ENCODE measurements at places on chromosomes 6 and 20. TPM values are rescaled to one million over a fixed set of nuclear protein-coding genes. Genes with fewer than 3 reads are reported as not detected.

STMN3 gene
- 18.5 TPM for total RNA-seq

NKX2-2 gene
- 3.7 TPM for total RNA-seq

PI3 gene
- total RNA-seq: not detected

LY6G5C gene
- total RNA-seq: 1.8 TPM

ADGRB3 gene
- total RNA-seq: under 0.01 TPM

GRCh38 chr20:50546729-50547314, 36.6 kb downstream of the PTPN1 start:
- no peak for DNase-seq

GRCh38 chr6:38749473-38749872, 34.4 kb downstream of the DNAH8 start:
- no peak for DNase-seq

GRCh38 chr20:39619271-39619785, 657.2 kb downstream of the DHX35 start:
- DNase-seq: no peak

DNA sequence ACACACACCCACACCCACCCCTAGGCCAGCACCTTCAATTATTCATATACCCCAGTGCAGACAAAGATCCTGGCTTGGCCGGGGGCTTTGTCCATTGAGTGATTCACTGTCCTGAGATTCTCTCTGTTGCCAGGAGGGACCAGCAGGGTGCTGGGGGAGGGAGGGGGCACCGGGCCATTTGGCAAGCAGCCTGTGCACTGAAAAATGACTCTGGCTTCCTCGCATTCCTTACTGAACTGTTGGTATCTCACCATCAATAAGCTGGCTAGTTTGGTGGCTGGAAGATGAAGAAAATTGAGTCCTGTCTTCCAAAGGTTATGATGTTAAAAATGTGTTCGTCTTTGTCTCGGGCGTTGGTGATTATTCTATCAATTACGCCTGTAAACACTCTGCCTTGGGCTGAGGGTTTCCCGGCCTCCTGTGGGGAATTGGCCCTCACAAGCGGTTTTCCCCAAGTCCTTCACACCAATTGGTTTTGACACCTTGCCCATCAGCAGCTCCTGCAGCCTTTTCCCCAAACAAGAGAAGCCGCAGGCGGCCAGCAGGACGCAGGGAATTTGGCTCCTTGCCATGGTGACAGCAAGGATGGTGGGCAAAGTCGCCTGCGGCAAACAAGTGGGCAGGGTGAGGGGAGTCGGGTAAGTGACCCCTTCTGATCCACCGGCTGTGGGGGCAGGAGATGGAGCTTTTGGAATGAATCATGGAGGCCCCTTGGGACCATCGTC, 4.9 kb downstream of the VSTM2L start:
- DNase-seq: peak; percentile 91

DNA sequence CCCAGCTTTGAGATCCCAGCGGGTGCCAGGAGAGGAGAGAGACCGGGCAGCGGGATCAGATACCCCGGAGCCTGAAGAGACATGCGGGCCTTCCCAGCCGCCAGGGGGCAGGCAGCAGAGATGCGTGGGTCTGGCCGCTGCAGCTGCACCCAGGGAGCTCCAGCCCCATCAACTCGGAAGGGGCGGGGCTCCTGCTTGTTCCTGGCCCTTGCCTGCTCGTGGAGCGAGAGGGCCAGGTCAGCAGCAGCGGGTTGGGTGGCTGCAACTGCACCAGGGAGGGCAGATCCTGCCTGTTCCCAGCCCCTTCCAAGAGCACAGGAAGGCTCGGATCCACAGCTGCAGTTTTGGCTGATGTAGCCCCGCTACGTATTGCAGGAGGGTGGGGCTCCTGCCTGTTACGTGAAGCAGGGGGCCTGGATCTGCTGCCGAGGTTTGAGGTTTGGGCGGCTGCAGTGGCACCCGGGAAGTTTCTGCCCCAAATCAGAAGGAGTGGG, 532.8 kb downstream of the RFPL4B start:
- no peak for DNase-seq

- DNase-seq: peak; percentile 8
Observed at GRCh38 chr6:93684339-93684738, 265.0 kb upstream of the EPHA7 start.

DNA sequence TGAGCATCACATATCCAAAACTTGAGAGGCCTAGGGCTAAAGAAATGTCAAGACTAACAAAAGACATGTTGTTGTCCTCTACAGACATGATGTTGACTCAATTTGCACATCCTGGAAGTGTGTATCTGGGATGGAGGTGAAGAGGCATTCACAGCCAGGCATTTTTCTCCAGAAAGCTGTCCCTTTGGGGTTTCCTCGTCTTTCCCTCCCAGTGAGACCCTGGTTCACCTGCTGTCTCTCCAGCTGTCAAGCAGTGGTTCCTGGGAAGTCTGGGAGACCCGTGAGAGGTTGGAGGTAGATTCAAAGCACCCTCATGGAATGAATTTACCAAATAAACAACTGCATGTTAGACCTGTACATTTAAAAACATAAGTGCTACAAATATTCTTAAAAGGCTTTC, 32.1 kb downstream of the BACH2 start:
- DNase-seq: no peak

DNA sequence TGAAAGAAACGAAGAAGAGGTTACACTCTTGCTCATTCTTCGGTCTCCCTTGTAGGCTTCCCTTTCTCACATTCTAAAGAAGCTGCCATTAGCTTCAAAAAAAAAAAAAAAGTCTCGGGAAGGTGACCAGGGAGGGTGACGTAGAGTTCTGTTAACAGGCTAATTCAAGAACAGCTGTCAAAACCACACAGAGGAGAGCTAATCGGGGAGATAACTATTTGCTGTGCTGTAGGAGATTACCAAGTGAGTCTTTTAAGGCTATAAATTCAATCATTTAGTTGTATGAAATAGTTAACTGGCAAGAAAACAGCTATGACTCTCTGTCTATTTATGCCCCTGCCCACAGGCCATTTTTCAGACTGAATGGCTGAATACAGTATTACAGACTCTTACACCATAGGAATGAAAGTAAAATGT, 256.8 kb downstream of the SYNE1 start:
- peak; percentile 52 for DNase-seq

- DNase-seq: no peak
Observed at GRCh38 chr6:168789699-168790098, 348.7 kb downstream of the SMOC2 start.

DNA sequence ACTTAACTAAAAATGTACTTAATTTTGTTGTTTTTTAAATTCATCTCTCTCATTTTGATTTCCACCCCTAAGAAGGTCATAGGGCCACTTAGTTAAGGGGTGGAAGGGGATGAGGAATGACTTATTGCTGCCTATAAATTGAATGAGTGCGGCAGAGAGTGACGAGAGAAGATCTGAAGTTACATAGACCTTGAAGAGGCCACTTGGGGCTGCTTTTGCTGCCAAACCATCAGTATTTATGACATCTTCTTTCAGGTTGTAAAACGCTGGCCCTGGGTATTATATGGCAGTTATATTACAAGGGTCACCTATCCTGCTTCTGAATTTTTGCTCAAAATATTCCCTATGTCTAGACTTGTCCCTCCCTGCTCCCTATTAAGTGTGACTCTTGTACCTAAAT, 119.6 kb upstream of the RIMS1 start:
- DNase-seq: no peak

DNA sequence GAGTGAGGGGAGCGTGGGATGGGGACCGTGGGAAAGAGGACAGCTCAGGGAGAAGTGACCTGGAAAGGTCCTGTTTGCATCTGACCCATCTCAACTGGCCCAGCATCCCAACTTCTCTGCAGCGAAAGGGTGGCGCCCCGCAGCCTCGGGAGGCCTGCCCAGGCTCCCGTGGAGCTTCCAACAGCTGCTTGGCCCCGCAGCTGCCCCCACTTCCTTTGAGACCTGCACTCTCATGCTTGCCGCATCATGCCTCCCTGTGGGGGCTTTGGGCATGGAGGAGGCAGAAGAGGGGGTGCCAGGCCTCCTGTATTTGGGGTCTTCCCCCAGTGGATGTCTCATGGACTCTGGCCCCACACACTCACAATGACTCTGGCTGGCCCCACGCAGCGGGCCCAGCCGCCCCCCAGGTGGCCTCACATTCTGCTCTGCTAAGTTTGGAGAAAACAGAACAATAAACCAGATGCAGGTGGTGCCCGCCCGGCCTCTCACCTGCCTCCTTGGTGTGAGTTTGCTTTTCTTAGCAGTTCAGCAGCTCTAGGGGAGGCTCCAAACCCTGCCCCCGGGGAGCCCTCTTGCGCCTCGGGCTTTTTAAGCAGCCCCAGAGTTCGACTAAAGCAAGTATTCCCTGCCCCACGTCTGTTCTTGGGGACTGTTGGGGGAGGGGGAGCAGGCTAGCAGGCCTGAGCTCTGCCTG, 40.7 kb downstream of the CPXM1 start:
- DNase-seq: no peak

DNA sequence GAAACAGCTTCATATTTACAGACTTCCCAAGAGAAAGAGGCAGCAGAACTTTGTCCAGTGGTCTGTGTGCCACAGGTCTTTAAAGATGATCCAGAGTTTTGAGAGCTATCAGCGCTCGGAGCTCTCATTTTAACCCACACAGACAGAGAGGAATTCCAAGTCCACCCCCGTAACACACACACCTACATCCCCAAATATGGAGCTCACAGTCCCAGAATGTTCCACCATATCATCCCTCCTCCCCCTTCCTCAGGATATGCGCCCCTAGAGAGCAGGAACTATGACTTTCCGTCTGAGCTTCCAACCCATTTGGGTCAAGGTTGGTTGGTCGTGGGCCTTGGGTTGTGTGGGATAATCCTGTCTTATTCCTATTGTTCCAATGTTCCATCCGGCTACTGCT, at the start of gene DEFB128:
Gene DEFB128 (minus strand): TSS at position 101 of the 400 bp plus-strand sequence. CDS start 88 bp downstream, at position 13.
- DNase-seq: no peak

DNA sequence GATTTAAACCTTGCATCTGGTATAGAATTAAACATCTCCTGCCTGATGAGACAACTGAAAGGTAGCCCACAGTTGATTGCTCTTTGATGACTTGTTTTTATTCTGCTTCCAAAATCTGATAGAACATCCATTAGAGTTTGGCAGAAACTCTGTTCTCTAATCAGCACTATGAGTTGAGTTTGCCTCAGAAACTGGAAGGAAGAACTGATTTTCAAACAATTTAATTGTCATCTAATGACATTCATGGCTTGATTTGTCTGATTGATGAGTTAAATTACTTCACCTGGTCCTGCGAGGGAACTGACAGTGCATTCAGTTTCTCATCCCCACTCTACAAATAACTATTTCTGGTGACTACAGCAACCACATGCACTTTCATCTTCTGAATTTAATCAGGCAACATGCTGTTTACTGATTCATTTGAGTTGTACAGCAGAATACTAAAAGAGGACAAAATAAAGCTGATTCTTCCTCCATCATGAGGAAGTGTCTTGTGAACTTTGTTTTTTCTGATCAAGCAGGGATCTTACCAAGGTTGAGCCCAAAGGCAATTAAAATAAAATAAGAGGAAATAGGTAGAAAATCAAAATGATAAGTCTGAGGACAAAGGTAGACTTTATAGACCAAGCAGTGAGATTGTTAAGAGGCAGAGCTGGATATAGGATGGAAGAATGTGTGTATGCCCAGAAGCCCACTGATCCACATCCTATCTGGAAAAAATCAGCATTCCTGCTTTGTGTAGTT, 15.7 kb upstream of the MRAP2 start:
- no peak for DNase-seq

DNA sequence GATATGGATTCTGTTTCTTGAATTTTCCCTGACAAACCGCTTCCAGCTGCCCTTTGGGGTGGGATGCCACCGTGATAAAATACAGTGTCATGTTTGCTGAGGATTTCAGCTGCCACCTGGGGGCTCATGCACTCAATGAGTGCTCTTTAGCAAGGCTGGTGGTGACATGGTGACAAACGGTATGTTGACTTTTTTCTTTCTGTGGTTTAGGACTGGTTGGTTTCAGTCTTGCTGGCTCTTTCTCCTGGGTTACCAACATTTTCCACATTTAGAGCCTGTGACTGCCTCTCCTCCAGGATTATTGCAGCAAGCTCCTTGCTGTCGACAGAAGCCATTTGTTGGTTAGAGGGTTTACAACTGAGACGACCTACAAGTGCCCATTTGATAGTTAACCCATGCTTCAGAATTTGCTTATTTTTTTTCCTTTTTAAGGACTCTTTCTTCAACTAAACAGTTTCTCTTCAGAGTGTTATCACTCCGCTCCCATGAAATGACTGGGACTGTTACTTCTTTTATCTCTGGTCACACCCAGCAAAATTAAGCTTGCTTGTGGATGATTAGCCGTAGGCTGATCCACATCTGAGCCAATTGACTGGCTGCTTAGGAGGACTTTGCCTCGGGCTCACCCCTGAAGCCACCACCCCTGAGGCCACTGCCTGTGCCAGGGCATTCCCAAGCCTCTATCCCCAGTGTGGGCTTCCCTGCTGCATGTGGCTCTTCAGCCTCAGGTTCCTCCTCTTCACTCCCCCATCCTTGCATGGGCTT, 48.4 kb upstream of the CDYL start:
- peak; percentile 27 for DNase-seq

DNA sequence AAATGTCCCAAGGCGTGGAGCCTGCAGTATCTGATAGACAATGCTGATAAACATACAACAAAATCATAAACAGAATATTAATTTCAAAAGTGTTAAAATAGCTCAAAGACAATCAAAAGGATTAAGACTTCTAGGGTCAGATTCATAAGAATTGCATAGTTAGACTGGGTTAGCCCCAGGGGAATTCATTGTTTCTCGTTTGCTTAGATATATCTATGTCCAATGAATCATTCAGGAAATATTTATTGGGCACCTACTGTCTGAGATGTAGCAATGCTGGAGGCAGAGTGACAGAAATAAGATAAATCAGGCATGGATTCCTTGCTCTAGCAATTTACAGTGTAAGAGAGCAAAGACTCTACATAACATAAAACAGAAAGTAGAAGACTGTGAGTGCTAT, 124.4 kb upstream of the PRL start:
- no peak for DNase-seq

DNA sequence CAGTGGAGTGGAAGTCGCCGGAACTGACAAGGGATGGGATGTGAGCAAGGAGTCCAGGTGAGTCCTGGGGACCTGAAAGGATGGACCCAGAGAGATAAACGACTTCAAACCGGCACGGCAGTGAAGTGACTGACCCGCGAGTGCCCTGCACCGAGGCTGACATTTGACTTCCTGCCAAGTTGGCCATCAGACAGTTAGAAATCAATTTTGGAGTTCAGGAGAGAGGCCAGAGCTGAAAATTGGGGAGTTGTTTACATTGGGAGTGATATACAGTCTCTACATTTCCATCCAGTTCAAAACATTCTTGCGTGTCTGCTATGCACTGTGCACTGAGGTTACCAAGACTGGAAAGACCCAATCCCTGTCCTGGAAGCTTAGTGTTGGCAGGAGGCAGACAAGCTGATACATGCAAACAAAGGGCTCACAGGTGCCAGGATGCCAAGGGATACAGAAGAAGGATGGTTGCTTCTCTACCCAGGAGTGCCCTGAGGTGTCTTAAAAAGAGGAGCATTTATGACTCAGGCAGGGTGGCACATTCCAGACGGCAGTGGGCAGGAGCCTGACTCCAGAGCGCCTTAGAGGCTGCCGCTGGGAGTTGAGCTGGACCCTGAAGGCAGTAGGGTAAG, 186.6 kb downstream of the MTHFD1L start:
- no peak for DNase-seq

- peak; percentile 94 for DNase-seq
Observed at GRCh38 chr6:79233611-79234149, 802 bp downstream of the HMGN3 start.

- no peak for DNase-seq
Observed at GRCh38 chr6:161140554-161140875, 133.3 kb downstream of the AGPAT4 start.

GRCh38 chr20:41247523-41248367, 69.8 kb downstream of the ZHX3 start:
- DNase-seq: no peak

Measured in Daoy (cell line).